Left lobe of liver (tissue), 2 donors: ENCODE measurements at places on chromosomes 13 and 19.

DNA sequence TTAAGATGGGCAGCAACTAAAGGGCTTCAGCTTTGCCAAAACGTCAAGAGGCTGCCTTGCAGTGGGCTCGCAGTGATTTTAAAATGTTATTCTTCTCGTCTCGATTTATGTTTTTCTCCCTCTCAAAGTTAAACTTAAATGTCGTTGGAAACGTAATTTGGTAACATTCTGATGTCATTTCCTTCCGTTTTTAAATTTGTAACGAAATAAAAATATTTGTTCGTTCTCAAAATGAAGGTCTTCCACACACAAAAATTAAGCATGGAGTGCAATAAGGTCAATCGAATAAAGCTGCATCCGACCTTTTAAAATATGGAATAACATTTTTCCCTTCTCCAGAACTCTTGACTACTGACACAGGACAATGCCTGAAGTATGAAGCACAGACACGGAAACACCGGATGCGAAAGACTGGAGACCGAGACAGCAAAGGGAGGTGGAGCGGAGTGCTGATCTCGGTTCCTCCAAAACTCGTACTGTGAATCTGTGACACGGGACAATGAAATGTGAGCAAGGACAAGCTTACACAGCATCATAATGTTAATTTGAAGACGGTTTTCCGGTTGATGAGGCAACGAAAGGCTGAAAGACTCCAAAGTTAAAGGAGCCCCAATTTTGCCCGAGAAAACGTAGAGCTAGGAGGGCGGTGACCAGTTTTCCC is 850 bp downstream of the MTMR6 start:
- no peak for DNase-seq

DNA sequence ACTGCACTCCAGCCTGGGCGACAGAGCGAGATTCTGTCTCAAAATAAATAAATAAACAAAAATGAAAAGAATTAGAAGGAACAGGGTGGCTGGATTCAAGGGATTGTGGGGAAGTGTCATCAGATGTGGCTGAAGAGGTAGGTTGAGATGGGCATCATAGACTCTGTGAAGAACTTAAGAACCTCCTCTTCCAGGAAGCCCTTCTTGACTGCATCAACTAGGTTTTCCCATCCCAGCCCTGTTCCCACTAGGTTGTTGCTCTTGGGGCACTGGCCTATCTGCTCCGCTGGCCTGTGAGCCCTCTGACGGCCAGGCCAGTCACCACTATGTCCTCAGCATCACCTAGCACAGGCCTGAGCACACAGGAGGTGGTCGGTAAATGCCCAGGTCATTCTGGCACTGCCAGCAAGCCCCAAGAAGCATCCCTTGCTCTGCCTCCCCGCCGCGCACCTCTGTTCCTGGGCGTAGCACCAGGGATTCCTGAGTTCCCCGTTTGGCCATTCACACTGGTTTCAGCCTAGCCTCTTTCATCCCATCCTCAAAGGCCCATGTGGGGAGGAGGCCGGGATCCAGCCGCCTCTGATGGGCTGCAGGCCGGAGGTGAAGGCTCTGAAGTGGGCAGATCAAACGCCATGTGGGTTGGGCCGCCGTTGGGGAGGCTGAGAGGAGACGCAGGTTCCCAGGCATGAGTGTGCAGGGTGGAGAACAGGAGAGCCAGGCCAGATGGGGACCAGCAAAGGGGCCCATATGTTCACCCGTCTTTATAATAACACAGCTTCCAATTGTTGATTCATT is 27.6 kb upstream of the SLC1A5 start:
- no peak for DNase-seq

- DNase-seq = peak; percentile 97
Measured at GRCh38 chr19:35042056-35042730, 672 bp downstream of the HPN start.

- DNase-seq = no peak
Measured at GRCh38 chr19:1975162-1975480, 34.1 kb downstream of the CSNK1G2 start.

DNA sequence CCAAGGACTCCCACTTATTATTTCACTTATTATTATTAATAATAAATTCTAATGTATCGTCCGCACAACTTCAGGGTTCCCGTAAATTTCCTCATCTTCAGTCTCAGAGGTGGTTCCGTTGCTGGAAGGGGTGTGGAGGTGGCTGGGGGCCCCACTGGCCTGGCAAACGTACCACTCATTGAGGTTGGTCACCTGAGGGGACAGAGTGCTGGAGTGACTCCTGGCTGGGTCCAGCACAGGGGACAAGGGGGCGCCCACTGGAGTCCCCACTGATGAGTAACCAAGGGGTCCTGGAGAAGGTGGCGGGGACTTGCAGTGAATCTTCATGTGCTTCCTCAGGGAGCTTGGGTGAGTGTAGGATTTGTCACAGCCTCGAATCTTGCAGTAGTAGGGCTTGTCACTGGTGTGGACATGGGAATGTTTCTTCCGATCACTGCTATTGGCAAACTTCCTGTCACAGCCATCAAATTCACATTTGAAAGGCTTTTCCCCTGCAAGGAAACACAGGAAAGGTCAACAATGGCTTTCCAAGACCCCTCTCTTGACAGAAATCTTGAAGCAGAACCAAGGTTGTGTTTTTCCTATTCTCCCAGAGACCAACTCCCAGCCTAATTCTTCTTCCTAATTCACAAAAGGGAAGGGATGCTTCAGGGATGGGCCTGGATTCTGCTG is 6.1 kb downstream of the ZIC5 start:
- no peak for DNase-seq

GRCh38 chr13:101965096-101965495 is 436.8 kb downstream of the FGF14 start:
- DNase-seq = no peak

GRCh38 chr13:106407338-106407737 is 128.1 kb downstream of the EFNB2 start:
- DNase-seq = no peak

DNA sequence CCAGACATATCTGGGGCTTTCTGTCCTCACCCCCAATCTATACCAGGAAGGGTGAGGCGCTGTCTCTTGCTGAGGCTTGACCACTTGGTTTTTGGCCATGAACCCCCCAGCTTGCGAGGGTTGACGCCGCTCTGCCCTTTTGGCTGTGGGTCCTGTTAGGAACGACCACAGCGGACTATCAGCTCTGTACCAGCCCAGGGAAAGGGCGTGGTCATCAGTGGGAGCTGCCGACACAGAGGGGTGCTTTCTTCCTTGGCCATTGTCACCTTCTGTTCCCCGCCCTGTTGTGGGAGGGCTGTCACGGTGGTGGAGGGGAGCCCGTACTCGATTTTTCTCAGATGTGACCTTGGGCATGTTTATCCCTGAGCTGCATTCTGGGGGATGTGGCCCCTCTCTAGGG is 5.7 kb downstream of the DCAF15 start:
- no peak for DNase-seq

DNA sequence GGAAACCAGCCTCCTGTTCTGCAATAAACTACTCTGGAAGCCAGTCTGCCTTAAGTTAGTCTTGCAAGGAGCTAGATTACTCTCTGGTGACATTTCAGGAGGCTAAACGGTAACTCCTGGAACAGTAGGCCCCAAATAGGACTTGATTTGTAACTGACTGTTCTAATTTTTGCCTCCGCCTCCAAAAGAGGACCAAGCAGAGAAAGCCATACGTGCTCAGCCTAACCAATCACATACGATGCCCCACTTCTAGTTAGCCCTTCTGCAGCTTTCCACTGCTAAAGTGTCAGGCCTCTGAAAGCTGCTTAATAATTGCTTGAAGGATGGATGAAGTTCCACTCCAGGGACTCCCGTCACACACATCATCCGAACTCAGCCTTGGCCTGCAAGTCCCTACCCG is 744 bp downstream of the ZNF805 start:
- no peak for DNase-seq

DNA sequence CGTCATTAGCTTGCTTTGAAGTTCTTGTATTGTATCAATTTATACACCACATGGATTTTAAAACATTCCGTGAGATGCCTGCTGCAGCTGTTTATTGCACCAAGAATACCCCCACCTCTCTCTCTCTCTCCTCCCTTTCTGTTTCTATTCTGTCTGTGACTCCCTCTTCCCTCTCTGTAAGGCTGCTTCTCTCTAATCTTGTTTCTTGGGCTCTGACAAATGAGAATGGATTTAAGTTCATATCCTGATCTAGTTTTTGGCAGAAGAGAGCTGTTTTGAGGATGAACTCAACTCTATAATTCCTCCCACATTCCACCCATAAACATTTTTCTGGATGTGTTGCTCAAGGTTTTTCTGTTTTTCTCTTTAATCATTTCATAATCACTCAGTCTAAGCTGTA is 144.3 kb upstream of the FRY start:
- DNase-seq = no peak

GRCh38 chr19:16342002-16342715 is 17.5 kb downstream of the KLF2 start:
- no peak for DNase-seq

GRCh38 chr19:14354445-14354844 is 26.8 kb upstream of the ADGRE5 start:
- no peak for DNase-seq

- no peak for DNase-seq
Measured at GRCh38 chr13:94660695-94661326, 51.5 kb downstream of the SOX21 start.

GRCh38 chr19:6099033-6099432 is 11.3 kb downstream of the RFX2 start:
- no peak for DNase-seq

- DNase-seq = no peak
Measured at GRCh38 chr13:113105921-113106452, 396 bp downstream of the F7 start.

GRCh38 chr19:2246801-2247361 is 2.2 kb upstream of the AMH start:
- DNase-seq = peak; percentile 81

- DNase-seq = no peak
Measured at GRCh38 chr13:93169980-93170379, 56.6 kb upstream of the GPC6 start.

DNA sequence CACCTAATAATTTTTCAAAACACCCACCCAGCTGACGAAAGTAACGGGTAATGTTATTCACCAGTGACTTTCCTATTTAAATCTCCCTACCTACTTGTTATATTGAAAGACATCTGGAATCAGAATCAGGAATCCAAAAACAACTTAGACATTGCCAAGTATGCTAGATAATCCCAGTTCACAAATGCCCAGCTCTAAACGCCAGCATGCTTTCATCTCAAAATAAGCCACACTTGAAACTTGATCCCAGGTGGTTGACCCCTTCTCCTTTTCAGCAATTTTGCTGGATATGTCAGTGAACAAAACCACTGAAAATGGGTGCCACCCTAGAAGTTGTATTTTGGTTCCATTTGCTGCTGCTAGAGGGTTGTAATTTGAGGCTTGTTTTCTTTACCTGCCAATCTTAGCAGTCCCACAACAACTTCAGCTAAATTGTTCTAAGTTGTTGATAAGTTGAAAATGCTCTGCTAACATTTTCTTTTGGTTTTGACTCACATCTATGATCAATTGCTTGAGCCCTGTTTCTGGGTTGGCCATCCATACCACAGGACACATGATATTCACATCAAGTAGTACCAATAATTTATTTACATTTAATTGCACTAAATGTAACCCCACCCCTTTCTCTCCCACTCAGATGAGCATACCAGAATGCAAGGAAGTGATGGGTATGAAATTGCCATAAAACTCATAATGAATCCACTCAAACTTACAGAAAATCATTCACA is 66.4 kb downstream of the DCT start:
- no peak for DNase-seq

GRCh38 chr13:80211566-80211965 is 129.4 kb downstream of the SPRY2 start:
- no peak for DNase-seq

DNA sequence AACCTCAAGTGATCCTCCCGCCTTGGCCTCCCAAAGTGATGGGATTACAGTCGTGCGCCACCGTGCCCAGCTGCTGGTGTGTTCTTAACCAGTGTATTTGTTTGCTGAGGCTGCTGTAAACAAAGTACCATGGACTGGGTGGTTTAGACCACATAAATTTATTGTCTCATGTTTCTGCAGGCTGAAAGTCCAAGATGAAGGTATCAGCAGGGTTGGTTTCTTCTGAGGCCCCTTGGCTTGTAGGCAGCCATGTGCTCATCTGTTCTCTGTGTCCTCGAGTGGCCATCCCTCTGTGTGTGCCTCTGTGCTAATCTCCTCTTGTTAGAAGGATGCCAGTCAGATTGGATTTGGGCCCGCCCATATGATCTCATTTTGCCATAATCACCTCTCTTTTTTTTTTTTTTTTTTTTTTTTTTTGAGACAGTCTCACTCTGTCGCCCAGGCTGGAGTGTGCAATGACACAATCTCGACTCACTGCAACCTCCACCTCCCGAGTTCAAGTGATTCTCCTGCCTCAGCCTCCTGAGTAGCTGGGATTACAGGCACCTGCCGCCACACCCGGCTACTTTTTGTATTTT is 31.8 kb downstream of the PEX11G start:
- no peak for DNase-seq

DNA sequence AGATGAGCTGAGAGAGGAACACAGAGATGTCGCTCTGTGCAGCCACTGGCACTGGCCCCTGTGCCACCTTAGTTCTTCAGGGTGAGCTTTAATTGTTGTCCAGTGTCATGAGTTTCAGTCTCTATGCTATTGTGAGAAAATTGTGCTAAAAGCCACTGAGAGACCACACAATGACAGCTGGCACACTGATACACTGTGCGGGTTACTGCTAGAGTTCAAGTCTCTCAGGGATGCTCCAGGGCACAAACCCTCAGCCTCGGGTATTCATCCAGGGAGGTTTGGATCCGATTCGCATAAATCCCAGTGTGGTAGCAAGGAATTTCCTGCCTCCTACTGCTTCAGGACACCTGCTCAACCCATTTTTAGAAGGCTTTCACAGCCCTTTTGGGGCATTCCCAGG is 68.1 kb upstream of the EDNRB start:
- DNase-seq = no peak

DNA sequence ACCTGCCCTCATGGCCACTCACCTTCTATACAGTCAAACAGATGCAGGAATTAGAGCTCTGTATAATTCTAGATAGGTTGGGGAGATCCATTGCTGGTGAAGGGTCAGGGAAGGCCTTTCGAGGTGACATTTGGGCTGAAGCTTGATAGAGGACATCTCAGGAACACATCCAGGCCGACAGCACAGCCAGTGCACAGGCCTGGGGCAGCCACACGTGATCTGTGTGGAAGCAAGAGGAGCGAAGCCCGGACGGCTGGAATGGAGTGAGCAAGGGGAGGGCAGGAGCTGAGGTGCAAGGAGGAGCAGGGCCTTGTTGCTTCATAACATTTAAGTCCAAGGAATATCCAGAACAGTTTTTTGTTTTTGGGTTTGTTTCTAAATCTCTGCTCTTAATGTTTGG is 4.5 kb upstream of the OVOL3 start:
- no peak for DNase-seq

DNA sequence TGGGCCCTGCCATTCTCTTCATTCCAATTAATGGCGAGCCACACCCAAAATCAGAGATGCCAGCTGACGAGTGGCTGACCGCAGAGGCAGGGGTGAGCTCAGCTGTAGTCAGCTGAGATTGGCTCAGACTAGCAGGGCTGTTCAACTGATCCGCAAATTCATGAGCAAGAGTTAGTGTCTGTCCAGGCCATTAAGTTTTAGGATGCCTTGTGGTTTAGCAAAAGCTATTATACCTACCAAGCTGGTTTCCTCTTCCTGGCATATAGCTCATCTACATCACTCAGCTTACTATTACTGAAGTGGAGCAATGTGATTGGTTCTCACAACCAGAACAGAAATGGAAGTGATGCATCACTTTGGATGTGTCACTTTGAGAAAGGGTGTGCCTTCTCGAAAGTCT is 148.7 kb downstream of the NALCN start:
- no peak for DNase-seq

- no peak for DNase-seq
Measured at GRCh38 chr13:77650409-77650808, 47.1 kb upstream of the SLAIN1 start.

- DNase-seq = no peak
Measured at GRCh38 chr19:10991521-10992081, 30.8 kb downstream of the SMARCA4 start.
